Activated naive CD4-positive, alpha-beta T cell treated with anti-CD3 and anti-CD28 coated beads, Interleukin-2, amount 50 U/mL, for 16 hours (primary cell): ENCODE measurements at places on chromosomes 1 and 21.

DNA sequence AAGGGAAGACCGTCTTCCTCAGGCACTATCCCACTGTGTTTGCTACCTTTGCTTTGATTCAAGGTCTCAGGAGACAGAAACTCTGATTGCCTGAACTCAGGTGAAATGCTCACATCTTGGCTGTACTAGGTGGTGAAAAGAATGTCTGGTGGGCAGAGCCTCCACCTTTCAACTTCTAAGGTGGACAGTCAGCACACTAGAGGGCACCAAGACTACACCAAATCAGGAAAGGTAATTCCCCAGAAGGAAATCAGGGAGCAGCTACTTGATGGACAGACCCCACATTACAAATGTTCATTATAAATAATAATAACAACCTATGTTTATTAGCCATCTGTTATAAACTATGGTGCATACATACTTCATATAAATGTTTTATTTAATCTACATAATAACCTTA is 220.9 kb downstream of the ATG4C start:
- DNase-seq = no peak

- no peak for DNase-seq
Observed at GRCh38 chr1:159853417-159854115, 8.9 kb downstream of the VSIG8 start.

DNA sequence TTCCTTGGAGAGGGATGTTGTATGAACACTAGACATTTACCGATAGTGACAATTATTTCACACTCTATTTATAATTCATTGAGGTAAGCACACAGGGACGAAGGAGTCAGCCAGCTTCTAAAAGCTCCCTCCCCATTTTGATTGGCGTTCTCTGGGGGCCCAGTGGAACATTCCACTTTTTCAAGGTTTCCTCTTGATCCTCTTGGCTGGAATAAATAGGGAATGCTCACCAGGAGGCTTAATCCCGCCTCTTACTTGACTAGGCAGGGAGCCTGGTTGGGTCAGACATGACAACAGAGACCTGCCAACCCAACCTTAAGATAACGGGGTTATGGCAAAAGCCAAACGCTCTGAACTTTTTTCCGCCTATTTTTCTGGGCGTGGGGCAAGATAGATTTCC is 974 bp downstream of the ACTN2 start:
- no peak for DNase-seq

- no peak for DNase-seq
Observed at GRCh38 chr1:241219449-241219848, 137.6 kb downstream of the RGS7 start.

DNA sequence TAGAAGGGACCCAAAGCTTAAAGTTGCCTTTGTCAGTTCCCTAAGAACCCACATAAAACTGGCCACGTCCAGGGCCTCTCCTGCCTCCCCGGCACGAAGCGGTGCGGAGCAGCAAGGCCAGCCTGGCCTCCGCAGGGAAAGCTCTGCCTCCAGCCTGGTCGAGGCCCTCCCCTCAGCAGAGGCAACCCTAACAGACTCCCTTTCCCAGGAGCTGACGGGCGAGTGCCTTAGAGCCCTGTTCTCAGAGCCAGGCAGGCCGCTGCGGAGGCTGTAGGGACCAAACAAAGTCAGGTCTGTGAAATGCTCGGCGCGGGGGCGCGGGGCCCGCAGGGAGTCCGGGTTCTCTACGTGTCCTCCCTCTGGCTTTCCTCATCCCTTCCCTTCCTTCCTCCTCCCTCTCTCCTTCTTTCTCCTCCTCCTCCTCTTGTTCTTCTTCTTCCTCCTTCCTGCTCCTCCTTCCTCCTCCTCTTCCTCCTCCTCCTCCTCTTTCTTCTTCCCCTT is 40.7 kb downstream of the RIPK4 start:
- DNase-seq = no peak

GRCh38 chr21:21734088-21734487 is 735.9 kb downstream of the NCAM2 start:
- DNase-seq = no peak

- no peak for DNase-seq
Observed at GRCh38 chr1:239858057-239858456, 233.6 kb upstream of the FMN2 start.

- DNase-seq = no peak
Observed at GRCh38 chr1:193929374-193930033, 743.1 kb upstream of the B3GALT2 start.

GRCh38 chr1:43830802-43831201 is 102.8 kb upstream of the ARTN start:
- no peak for DNase-seq

DNA sequence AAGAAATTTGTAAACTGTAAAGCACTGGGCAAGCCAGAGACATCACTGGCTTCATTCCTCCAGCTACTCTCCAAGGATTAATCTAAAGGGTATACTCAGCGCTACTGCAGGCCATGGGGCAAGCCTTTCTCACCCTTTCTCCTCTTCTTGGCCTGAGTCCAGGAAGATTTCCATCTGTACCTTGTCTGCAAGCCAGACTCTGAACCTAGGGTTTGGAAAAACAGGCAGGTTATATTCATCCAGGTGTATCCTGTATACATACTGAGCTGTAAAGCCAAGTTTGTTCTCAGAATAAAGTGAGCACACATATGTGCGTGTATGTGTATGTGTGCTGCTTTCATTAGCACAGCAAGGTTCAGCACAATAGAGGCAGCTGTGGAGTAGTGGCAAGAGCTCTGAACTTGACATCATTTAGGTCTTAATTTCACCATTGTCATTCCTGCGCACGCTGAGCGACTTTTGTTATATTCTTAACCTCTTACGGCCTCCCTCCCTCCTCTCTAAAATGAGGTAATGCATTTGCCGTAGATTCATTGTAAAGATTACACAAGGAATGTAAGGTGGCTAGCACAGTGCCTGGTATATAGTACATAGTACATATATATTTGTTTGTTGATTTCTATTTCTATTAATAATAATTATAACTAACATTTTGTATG is 128.1 kb upstream of the JUN start:
- DNase-seq = no peak

DNA sequence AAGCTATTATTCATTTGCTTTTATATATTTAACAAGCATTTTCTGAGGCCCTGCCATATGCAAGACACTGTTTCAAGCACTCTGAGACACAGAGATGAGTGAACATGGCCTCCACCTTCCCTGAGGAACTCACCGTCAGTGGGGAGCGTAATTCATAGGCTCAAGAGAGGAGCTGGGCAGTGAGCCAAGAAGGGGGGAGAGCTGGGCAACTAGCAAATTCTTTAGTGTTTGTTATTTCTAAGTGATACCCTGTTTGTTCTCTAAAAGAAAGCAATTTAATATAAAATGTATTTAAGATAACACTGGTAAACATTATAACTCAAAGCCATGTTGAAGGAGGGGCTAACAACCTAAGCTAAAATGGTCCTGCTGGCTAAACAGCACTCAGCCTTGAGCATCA is 119.2 kb upstream of the NGF start:
- no peak for DNase-seq

DNA sequence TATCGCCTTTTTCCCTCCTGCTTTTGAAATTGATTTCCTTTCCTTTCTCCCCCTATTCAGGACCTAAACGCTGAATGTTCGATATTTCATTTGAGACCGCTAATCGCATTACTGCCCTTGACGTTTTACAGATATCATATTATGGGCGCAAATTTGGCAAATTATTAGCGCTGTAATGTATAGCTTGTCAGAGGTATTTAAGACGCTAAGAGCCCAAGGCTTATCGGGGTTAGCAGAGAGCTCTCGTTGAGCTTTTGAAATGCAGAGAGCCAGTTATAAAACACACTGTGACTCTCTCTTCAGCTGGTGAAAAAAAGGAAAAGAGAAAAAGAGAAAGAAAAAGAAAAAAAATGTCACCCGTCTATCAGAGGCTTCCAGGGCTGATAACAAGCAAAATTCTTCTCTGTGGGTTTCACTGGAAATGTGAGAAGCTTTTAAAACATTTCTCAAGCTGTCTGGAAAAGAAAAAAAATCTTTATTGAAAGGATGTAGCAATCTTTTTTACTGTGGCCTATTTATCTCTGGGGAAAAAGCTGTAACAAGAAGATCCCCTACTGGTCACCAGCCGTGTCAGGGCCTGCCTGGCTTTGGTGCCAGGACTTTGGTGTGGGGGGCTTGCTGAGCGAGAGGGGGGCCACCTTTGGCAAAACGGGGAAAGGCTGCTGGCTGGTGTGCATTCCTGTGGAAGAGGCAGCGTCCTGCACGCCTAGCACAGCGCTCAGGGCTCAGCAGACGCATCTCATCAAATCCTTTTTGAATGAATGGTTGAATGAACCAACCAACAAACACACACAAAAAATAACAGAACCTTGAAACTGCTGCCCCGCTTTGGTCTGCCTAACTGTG is 119.8 kb downstream of the RNF220 start:
- DNase-seq = no peak

- DNase-seq = no peak
Observed at GRCh38 chr1:219412772-219413171, 200.1 kb downstream of the ZC3H11B start.
